Stimulated activated CD4-positive, alpha-beta T cell treated with anti-CD3 and anti-CD28 coated beads, TNF-alpha, amount 100 ng/mL, for 48 hours (primary cell): ENCODE measurements at places on chromosomes 7 and 10.

- no peak for DNase-seq
Observed at GRCh38 chr7:4745971-4746919, 29.2 kb upstream of the AP5Z1 start.

DNA sequence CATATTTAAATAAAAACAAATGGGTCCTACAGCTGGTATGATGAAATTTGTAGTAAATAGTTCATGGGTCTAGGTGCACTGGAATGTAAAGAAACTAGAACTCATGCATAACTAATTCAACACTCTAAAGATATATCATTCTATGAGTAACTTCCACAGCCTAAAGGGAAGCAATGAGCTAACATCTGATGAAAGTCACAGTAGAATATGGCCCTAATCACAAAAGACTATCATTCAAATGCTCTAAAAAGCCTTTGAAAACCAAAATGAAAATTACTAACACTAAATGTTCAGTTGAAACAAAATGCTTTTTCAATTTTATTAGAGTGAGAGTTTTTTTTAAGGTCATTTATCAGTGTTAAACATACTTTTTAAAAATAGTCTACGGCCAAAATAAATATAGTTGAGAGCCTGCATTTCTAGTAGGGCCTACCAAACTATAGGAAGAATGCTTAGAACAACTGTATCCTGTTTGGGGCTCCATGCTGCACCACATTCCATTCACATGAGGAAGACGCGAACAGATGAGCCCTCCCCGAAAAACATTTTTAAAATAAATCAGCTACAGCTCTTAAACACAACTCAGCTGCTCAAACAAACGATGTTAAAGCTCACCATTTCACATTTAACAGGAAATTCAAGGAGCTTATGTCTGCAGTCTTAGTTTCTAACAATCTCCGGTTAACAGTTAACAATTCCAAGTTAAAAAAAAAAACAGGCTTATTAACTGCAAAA lies 134.5 kb downstream of the NRBF2 start:
- DNase-seq, result no peak

- DNase-seq, result no peak
Observed at GRCh38 chr7:31052487-31052840, 356 bp downstream of the ADCYAP1R1 start.

DNA sequence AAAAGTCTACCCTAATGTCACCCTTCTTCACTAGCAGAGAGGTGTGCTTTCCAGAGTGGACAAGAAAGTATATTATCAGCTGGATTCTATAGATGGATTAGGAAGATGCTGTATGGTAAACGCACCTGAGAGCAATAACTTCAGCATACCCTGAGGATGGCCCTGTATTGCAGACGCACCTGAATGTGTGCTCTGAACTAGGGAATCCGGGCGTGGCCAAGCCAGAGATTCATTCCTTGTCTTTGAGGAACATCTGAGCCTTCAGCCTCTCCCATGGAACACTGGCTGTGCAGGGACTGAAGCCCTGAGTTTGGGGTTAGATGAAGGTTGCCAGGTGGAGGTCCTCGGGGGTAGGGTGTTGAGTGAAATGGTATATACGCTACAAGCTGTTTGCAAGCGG lies 66.2 kb upstream of the NFE2L3 start:
- DNase-seq, result no peak

- no peak for DNase-seq
Observed at GRCh38 chr7:76507723-76508406, 2.5 kb upstream of the UPK3B start.

GRCh38 chr10:62000037-62000603 lies 98.6 kb downstream of the ARID5B start:
- DNase-seq, result no peak
